ENCODE measurements at places on chromosomes 2 and 18.
A peak's percentile ranks its signal among the peaks of the same experiment; 100 is the strongest.

DNA sequence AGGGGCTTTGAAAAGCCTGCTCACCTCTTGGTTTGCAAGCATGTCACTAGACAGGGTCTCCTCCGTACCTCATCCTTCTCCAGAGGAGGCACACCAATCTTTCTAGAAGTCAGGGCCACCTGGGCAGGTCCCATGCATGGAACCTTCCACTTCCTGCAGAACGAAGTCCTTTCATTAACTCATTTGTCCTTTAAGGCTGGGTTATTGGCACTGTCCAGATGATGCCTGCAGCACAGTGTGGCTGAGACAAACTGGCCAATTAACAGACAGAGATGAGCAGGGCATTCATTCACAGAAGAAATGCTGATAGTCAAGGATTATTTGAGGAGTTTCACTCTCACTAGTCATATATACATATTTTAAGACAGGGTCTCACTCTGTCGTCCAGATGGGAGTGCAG lies 245.3 kb downstream of the TFCP2L1 start:
- DNase-seq = no peak

DNA sequence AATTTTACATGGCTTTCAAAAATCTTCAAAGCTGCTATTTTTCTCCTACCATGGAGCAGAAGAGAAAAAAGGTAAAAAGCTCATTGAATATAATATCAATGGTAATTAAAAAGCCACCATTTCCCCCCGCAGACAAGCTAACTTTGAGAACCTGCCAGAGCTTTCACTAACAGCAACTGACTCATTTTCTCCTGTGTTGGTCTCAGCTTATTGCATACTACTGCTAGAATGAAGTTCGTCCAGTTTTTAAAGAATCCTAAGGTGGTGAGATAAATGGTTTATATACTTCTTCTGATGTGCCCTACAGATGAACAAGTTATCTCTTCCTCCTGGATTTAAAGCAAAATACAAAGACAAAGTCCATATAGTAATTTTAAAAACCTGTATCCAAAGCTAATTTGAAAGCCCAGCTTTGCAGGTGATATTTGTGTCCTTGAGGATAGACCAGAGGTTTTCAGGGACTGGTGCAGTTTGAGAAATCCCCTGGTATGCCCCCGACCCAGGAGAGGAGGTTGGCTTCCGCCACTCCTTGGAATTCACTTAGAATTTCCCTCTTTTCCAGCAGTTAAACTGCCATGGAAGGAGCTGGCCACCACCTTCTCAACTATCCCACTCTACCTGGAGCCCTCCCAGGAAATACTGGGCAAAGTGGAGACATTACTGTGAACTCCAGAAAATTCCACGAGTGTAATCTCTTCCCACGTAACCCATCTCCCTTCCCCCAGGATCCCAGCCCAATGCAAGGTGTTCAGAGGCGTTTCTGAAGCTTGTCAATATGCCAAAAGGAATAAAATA lies 17.5 kb downstream of the YPEL5 start:
- DNase-seq = no peak

DNA sequence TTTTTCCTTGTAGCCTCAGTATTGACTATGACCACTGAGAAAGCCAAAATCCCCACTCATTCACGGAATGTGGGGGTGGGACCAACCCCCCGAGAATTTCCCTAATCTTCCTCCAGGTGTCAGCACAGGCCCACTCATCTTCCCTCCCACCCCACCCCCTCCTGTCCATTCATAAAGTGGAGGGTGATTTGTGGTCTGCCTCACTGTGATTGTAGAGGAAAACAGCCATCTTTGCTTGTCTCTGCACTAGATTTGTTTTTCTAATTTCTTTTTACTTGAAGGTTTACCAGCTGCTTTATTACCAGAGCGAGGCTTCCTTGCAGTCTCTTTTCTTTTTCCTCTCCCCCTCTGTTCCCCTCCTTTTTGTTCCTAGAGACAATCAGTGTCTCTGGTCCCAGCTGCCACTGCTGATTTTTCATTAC lies 171.8 kb downstream of the ICOS start:
- DNase-seq = peak; percentile 23

- DNase-seq = no peak
Measured at GRCh38 chr2:217271813-217272212, 411.9 kb upstream of the TNP1 start.

- no peak for DNase-seq
Measured at GRCh38 chr2:223805008-223805407, 32.4 kb downstream of the AP1S3 start.

GRCh38 chr18:42028247-42028832 lies 73.3 kb downstream of the PIK3C3 start:
- peak; percentile 15 for DNase-seq

DNA sequence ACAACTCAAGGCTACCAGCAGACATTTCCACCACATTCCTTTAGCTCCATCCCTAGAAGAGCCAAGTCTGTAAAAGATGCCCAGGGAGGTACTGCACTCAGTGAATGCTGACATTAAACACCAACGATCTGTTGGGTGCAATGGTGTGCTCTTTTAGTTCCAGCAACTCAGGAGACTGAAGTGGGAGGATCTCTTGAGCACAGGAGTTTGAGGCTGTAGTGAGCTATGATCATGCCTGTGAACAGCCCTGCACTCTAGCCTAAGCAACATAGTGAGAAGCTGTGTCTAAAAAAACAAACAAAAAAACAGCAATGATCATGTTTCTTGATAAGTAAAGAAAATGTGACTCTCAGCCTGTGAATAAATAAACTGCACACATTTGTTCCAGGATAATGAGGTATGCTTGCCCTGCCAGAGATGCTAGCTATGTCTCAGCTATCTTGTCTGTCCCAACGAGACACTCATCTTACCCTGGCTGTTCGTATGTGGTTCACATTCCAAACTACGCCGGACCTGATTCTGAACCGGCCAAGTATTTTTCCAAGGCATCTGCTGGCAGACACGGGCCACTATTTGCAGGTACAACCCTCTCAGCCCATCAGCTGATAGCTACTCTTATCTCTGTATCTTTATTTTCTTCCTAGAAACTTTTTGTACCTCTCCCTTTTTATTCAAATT lies 21.8 kb downstream of the TMEM182 start:
- DNase-seq = no peak

DNA sequence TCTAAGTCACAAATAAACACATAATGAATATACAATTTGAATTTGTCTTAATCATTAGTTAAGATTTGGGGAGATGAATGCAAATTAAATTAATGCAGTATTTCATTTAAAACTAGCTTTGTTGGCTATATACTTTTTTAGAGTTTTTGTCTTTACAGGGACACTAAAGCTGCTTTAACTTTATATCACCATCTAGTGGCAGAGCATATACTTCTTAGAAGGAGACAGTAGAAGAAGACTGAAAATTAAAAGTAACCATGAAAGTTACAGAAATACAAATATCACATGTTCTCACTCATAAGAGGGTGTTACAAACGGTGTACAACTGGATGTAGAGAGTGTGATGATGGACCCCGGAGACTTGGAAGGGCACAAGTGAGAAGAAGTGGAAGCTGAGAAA lies 268.3 kb upstream of the NETO1 start:
- DNase-seq = no peak

DNA sequence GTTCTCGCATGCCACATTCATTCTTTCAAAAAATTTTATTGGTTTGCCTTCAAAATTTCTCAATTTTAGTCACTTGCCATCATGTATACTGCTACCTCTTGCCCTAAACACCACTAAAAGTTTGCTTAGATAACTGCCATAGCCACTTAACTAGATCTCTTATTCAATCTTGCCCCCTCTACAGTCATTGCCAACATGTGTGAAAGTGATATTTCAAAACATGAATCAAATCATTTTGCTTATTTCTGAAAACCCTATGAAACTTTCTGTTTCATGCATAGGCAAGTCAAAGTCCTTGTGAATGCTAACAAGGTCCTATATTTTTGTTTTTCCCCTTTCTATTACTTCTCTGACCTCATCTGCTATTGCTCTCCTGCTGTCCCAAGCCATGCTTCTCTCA lies 397.1 kb downstream of the KCNJ3 start:
- no peak for DNase-seq

- DNase-seq = no peak
Measured at GRCh38 chr2:200810998-200811332, 745 bp upstream of the BZW1 start.

- no peak for DNase-seq
Measured at GRCh38 chr2:17182399-17182798, 335.8 kb downstream of the RAD51AP2 start.

DNA sequence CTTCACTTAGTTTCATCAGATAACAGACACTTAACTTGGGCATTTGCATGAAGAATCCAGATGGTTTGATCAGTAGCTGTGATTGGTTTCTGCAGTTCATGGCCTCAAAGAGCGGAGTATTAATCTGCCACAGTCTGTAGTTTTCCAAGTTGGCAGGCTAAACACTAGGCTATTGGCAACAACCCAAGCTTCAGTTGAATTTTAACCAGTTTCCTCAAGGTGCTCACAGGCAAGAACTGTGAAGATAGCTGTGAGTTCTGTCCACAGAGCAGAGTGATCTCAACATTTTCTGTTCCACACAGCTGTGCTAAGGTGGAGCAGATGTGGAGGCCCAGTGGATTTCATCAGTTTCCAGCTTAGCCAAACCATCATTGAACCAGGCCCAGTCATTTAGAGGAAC lies 469.5 kb upstream of the LINC00305 start:
- no peak for DNase-seq

DNA sequence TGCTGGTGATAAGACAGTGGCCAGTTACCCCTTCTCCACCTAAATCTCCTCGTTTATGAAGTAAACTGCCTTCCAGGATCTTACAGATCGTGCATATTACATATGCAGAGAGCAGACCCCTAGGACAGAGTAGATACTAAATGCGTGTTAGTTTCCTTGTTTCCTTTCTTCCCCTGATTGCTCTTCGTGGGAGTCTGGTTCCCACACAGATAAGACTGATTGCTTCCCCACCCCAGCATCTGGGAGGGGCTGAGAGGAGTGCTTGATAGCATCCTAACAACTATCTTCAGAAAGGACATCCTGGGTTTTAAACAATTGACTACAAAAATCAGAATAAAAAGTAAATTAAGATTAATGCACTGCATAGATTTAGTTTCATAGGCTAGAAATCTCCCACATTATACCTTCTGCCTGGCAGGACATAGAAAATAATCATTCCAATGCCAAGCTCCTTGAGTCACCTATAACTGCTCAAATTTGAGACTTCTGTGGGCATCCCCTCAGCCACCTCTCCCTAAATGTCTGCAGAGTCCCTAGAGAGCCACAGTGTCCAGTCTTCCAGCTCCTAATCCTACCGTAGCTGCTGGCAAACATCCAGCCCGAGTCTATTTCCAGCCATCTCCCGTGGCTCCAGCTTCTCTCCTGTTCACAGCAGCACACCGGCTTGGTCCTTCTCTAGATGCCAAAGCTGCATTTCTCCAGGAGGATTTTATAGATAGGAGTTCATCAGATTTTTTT lies 128.3 kb downstream of the LRRC30 start:
- no peak for DNase-seq

DNA sequence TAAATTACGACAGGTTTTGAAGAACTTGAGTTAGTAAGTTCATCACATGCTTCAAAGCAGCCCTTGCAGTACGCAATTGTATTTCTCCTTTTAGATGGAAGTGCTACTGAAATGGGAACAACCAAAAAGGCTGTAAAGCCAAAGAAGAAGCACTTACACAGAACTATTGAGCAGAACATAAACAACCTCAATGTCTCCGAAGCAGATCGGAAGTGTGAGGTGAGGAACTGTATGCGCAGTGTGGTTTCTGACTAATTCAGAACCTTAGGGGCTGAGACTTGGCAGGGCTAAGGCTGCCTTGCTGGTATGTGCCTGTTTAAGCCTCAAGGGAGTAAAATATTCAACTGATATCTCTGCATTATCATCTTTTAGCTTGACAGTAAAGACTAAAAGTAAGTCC lies 8.4 kb downstream of the NCAPH start:
- peak; percentile 52 for DNase-seq

DNA sequence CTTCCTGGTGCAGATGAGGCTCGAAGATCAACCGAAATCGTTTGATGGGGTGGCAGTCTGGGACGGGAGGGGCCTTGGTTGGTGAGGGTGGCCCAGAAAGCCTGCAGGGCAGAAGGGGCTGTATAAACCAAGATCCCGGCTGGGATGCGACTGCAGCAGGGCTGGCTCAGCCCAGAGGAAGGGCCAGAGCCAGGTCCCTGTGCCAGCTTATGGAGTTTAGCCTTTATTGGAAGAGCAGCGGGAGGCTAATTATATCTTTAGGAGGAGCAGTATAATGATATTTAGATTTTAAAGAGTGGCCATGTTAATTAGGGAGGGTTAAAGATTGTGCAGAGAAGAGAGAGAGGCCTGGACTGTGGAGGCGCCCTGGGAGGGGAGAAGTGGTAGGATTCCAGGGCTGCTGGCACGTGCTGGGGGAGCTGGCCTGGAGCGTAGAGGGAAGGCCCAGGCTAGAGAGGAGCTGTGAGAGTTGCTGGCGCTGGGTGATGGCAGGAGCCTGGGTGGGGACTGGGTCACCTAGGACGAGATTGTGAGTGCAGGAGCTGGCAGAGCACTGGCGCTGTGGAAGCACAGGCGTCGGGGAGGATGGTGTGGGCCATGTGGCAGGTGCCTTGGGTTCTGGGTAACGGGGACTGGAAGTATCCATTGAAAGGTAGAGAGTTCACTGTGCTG lies 25.1 kb downstream of the TRAF3IP1 start:
- no peak for DNase-seq

DNA sequence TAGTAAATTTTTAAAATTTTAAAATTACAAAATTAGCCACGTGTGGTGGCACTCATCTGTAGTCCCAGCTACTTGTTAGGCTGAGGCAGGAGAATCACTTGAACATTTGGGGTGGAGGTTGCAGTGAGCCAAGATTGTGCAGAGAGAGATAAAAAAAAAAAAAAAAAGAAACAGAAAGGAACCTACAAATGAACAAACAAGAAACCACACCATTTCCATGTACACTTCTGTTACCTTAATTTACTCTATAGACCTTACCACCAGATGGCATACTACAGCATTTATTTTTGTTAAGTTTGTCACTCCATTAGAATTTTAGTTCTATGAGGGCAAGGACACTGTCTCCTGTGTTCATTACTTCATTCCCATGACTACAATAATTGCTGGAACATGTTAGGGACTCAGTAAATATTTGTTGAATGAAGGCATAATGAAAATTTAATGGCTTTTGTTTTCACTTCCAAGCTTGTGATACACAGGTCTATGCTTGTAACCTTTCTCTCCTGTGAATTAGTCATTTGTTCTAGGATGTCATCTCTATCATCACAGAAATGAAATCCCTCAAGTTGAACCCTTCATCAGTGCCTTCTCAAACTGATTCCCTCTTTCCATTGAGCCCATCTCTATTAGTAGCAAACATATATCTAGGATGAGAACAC lies 76.0 kb downstream of the ARHGAP15 start:
- DNase-seq = no peak

DNA sequence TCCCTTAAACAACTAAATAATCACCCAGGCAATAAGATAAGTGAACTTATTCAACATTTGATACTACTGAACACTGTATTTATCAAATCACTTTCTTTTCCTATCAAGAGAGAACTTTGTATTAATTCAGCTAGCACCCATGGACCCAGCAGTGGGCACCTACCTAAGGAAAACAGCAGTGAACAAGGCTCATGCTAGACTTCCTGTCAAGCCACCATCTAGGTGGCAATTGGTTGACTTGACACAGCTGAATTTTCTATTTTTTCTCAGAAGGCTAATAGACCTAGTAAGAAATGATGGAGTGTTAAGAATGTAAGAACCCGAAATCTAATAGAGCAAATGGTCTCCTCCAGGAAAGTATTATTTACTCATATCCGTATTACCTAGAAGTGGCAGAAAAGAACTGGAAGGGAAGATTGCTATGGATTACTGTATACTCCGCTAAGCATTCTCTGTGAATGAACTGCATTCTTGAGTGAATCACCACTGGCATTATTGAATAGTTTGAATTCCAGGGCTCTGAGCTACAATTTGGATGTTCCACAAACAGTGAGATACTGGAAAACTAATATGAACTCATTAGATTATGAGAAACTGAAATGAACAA lies 988.2 kb upstream of the CDH2 start:
- DNase-seq = no peak

All from activated CD4-positive, alpha-beta T cell treated with anti-CD3 and anti-CD28 coated beads, Interleukin-2, amount 50 U/mL, for 1 hour (primary cell).